ENCODE measurements at places on chromosomes 1 and 21. TPM values are rescaled to one million over a fixed set of nuclear protein-coding genes. Genes with fewer than 3 reads are reported as not detected.

The KCNK1 gene
- total RNA-seq: 1.2 TPM

The C1QA gene
- not detected for total RNA-seq

The ARL8A gene
- 71.6 TPM for total RNA-seq

The CD52 gene
- total RNA-seq: 1,323 TPM

The ETV3L gene
- not detected for total RNA-seq

The RGS8 gene
- total RNA-seq: not detected

The PTCH2 gene
- 0.98 TPM for total RNA-seq

The AGT gene
- not detected for total RNA-seq

The CTSS gene
- 100 TPM for total RNA-seq

The HTR1D gene
- total RNA-seq: not detected

The CFH gene
- total RNA-seq: 2.5 TPM

The TCEA3 gene
- 5.5 TPM for total RNA-seq

The MFSD2A gene
- 6.0 TPM for total RNA-seq

The ST6GALNAC3 gene
- total RNA-seq: not detected

The ATP6V1G3 gene
- total RNA-seq: not detected

The KRTAP21-2 gene
- not detected for total RNA-seq

The SLC16A1 gene
- 48.8 TPM for total RNA-seq

The LAMTOR2 gene
- 62.0 TPM for total RNA-seq

The ILDR2 gene
- 8.4 TPM for total RNA-seq

The KLF18 gene
- not detected for total RNA-seq

Data from T-helper 1 cell treated with Interleukin-12 subunit alpha and Interleukin-12 subunit beta and Interleukin-4 antibody, amounts not matched to agents 30 ng/mL and 1 ng/mL, for 36 hours (primary cell).